ENCODE measurements at places on chromosomes 7 and 10.

DNA sequence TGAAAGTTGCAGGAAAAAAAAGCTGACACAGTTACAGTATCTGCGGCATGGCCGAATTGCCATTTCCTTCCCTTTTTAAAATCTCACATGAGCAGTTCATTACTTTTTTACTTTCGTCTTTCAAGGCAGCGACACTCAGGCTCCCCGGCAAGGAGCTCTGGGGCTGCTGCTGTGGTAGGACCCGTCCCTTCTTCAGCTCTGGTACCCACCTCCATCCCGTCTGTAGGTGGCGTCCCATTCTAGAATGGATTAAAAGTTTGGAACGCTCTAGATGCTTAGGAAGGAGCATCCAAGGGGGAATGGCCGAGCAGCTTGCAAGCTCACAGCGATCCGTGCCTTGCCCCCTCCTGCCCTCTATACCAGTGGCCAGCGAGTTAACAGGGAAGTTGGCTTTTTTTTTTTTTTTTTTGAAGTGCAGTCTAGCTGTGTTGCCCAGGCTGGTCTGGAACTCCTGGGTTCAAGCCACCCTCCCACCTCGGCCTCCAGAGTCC, 22.8 kb upstream of the TTYH3 start:
- DNase-seq: no peak

DNA sequence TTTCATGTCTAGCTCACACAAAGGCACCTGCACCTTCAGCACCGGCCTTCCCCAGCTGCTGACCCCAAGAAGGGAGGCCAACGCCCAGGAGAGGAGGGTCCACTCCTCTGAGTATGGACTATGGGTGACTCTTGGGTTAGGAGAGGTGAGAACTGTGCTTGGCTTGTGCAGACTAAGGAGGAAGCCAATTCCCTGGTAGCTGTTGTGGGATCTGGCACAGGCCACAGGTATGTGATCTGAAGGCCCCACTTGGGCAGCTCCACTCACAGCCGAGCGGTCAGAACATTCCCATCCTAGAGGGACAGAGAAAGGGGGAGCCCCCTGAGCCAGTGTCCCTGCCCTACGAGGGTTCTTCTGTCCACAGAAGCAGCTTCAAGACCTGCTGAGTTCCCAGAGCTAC, 52.8 kb upstream of the FIGNL1 start:
- peak; percentile 53 for DNase-seq

GRCh38 chr10:126686268-126686667, 15.8 kb upstream of the C10orf90 start:
- no peak for DNase-seq

GRCh38 chr7:123131140-123131539, 68.6 kb downstream of the SLC13A1 start:
- no peak for DNase-seq

DNA sequence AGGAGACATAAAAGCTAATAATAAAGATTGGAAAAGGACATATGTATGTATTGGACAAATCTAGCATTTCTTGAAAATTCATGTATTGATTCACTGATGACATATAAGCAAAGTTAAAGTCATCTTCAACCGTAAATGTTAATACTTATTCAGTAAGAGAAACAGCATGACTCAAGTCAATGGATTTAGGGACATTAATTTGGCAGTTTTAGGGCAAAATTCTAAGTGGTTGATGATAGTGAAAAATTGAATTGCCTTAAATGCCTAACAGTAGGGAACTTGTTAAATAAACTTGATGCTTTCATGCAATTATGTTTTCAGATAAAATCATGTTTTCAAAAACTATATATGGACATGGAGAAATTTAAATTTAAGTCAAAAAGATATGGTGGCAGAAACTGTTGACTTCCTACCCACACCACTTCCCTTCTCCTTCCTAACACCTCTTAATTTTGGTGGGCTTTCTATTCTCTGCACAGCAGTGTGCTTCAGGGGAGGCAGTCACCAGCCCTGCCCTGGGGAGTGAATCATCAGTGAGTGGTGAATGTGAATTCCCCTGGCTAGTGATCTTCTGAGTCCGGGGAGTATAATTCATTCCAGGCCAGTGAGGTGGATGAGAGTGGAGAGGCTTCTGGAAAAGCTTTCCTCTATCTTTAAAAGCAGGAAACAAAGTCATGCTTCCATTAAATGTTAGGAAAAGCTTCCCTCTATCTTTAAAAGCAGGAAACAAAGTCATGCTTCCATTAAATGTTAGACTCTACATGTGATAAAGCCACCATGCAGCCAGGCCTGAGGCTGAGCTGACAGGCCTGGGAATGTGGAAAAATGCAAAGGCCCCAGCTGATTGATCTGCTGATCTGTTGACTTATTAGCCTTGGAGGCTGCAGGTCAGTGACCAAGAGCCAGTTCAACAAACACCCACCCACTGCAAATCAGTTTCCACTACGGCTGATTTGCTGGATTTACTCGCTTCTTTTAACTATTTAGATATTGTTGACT, 25.2 kb upstream of the ITGB1 start:
- DNase-seq: no peak

DNA sequence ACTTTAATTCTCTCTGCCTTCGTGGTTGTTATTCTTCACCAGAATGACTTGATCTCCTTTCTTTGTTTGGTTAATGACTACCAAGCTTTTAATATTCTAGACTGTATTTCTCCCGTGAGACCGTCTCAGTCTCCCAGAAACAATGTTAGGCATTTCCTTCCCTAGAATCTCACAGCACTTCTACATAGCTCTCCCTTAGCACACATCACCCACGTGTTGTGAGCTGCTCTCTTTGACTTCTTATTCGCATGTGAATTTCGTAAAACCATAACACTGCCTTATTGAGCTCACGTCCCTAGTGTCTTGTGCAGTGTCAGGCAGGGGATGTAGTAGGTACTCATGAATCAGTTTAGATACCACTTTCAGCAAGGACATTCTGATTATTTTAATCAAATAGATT, 57.5 kb upstream of the MGAM2 start:
- DNase-seq: no peak

- DNase-seq: no peak
Observed at GRCh38 chr7:12975412-12975811, 288.0 kb downstream of the ARL4A start.

- DNase-seq: no peak
Observed at GRCh38 chr10:129421399-129422010, 45.5 kb upstream of the MGMT start.

DNA sequence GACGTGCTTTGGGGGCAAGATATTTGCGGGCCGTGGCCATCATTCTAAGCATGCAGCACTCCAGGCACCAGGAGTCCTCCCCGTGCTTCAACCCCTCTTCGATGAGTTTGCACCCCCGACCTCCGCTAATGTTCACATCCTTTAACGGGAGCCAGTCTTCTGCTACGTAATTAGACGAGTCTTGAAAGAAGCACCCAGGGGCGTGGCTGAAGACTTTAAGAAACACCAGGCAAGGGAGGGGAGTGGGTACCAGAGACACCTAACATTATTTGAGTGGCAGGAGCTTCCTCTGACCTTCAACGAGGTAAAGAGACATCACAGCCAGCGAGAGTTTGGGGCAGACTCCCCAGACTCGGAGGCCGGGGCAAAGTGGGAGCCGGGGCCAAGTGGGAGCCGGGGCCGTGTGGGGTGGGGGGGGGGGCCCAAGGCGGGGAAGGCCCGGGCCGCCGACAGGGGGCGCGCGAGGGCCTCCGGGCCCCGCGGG, 31.1 kb upstream of the TOMM7 start:
- peak; percentile 76 for DNase-seq

DNA sequence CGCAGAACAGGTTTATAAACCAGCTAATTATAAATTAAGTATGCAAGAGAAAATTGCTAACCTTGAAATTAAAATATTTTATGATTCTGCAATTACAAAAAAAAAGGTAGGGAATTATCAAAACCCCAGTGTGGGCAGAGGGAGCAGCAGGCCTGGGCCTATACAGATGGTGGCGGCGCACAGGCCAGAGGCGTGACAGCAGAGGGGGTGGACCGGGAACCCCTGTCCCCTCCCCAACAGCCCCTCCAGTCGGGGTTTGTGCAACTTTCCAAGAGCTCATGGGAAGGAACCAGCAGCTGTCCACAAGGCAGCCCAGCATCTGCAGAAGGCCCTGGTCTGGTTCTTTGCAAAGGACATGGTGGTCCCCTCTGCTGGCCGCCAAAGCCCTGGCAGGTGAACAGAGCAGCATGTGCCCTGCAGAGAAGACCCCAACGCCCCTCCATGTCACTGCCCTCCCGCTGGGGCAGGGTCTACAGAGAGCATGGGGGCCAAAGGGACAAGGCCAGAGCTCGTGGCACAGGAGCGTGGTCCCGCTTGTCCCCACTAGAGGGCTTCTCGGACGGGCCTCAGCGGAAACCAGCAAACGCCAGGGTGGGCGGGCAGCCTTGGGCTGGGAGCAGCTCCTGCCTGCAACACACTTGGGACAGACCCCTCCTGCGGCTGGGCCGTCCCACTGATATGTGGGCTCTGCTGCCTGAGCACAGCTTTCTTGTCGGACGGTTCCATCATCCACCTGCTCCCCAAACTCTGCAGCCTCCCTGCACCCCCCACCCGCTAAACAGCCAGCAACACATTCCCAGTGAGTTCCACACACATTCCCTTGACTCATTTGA, 75.1 kb downstream of the EBF3 start:
- DNase-seq: no peak

GRCh38 chr10:101818872-101819633, 809 bp upstream of the OGA start:
- DNase-seq: peak; percentile 83

GRCh38 chr7:103947026-103947655, 42.3 kb downstream of the RELN start:
- no peak for DNase-seq

- no peak for DNase-seq
Observed at GRCh38 chr10:34677591-34677990, 137.5 kb downstream of the PARD3 start.

- DNase-seq: no peak
Observed at GRCh38 chr10:5903563-5903962, 13.5 kb downstream of the FBH1 start.

DNA sequence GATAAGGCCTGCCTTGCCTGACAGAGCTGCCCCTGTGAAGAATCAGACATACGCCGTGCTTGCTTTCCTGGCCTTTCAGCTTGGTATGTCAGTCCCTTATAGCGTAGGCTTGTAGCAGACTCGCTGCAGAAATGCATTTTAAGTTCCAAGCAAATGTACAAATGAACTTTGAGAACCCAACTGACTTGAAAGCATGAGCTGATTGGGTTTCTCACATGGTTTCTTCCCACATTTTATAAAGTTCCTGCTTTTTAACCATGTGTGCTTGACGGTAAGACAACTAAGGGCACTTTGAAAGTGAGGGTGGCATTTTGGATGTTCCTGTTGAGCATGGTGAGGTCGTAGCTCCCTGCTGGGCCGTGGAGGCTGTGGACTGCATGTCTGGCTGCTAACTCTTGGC, 62.6 kb downstream of the CCNY start:
- DNase-seq: no peak

DNA sequence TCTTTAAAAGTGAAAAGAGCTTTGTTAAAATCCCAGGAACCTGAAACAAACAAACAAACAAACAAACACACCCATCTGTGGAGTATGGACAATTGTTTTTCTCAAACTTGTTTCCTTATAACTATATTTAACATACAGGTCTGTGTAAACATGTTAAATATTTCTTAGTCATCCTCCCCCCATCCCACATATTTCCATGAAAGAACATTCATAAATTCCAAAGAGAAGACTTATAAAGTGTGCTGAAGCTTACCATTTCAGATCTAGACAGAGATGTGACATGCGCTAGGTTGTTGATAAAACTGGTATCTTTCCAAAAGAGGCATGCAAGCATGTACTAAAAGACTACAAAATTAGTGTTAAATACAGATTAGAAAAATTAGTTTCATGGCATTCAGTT, 6.5 kb downstream of the FKBP14 start:
- no peak for DNase-seq

GRCh38 chr10:127522298-127522697, 26.8 kb upstream of the NPS start:
- DNase-seq: no peak

DNA sequence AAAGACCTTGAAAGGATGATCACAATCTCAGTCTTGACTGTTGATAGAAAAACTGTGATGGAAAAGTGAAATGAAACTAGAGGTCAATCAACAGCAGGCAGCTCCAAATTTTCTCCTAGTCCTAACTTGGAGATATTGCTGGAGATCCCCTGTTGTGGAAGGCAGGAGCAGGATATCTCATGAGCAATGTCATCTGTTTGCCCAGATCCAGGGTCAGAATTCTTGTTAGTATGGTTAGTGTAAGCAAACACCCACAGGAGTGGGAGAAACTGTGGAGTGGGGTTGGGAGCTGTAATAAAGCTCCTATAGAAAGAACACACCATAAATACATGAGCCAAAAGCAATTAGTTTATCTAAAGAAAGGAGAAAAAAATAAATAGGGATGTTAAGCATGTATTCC, 169.0 kb downstream of the AKR1D1 start:
- no peak for DNase-seq

DNA sequence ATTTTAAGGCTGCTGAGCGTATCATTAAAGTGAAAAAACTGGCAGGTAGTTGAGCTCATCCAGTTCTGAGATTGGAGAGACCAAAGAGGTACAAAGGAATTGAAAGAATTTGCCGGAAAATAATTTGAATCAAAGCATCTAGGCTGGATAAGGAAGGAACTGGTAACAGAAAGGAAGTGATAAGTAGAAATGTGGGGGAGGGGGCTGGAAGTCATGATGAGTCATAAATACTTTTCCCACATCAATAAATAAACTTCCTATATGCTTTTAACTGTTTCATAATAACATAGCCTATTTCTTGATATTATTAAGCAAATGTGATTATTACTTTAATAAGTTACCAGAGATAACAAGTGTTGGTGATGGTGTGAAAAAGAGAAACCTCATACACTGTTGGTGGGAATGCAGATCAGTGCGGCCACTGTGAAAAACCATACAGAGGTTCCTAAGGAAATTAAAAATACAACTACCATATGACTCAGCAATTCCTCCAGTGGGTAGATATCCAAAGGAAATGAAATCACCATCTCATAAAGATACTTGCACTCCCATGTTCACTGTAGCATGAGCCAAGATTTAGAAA, 27.0 kb downstream of the ZNF438 start:
- no peak for DNase-seq
